Esophagus squamous epithelium (tissue), 5 donors: ENCODE measurements at places on chromosomes 11 and 22.

GRCh38 chr22:49685686-49686085, 142.0 kb downstream of the BRD1 start:
- DNase-seq: no peak

GRCh38 chr11:12173111-12173510, 62.7 kb downstream of the MICAL2 start:
- DNase-seq: no peak

- no peak for DNase-seq
Observed at GRCh38 chr11:122676638-122677037, 21.1 kb downstream of the UBASH3B start.

- DNase-seq: no peak
Observed at GRCh38 chr11:110455718-110456117, 26.0 kb downstream of the FDX1 start.

DNA sequence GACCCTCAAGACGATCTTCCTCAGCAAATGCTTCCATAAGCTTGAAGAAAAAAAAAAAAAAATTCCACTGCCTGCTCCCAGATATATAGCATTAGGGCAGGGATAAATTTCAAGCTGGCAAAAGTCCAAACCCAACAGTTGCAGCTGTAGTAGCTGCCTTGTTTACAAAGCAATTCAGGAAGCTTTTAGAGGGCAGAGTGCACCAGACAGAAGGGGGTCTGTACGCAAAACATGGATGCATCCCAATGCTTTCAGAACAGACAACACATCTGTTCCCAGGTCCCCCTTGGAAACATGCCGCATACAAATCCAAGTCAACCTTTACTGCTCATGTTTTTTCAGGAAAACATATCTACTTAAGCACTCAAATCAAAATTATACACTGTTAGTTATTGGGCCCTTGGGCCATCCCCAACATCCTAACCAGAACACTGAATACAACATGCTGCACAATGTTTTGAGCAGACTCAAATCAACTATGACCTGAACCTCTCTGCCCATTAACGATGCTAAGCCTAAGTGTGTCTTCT, 94.5 kb downstream of the CADM1 start:
- DNase-seq: no peak
